Activated CD4-positive, alpha-beta T cell treated with anti-CD3 and anti-CD28 coated beads for 24 hours (primary cell): ENCODE measurements at places on chromosomes 1 and 21.

GRCh38 chr1:216742625-216743024 is 19.4 kb upstream of the ESRRG start:
- no peak for DNase-seq

DNA sequence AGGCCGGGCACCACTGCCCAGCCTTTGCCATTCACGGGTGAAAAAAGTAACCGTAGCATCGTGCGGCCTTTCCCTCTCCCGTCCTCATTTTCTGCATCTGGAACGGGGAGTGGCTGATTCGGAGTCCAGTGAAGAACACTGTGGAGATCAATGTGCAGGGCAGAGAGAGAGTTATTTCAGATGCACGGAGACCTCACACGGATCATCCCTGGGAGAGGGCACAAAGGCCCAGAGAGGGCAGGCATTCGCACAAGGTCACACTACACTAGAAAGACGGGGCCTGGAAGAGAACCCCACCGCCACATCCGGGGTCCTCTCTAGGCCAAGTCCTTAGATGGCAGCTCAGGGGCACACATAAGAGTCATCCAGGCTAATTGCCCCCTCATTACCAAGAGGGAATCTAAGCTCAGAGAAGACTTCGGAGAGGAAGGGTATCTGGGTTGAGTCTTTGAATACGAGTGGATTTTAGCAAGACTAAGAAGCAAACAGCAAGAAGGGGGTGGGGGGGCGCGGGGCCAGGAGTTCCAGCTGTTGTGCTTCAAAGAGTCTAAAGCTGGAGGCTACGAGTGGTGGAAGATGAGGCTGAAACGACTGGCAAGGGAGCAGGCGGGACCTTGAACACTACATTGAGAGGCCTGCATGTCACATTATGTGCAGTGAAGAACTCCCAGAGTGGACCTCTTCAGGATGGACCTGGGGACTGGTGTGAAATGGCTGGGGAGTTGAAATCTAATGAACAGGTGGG is 857 bp downstream of the GPX7 start:
- DNase-seq: no peak

DNA sequence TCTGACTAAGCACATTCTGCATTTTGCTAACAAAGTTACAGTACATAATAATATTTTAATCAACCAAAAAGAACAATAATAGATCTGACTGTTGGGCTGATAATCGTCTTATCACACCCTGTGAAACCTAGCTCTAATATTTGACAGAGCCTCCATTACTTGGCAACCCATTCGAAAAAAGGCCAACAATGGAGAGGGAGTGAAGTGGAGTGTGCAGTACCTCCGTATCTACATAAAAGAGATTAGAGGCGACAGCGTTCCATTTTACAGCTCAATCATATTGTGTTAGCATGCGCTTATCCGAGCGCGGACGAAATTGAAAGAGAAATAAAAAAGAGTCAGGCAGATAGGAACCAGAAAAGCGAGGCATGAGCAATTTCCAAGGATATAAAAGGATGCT is 137.3 kb upstream of the USH2A start:
- no peak for DNase-seq

GRCh38 chr1:25022361-25023189 is 92.5 kb upstream of the RUNX3 start:
- DNase-seq: peak; percentile 83

DNA sequence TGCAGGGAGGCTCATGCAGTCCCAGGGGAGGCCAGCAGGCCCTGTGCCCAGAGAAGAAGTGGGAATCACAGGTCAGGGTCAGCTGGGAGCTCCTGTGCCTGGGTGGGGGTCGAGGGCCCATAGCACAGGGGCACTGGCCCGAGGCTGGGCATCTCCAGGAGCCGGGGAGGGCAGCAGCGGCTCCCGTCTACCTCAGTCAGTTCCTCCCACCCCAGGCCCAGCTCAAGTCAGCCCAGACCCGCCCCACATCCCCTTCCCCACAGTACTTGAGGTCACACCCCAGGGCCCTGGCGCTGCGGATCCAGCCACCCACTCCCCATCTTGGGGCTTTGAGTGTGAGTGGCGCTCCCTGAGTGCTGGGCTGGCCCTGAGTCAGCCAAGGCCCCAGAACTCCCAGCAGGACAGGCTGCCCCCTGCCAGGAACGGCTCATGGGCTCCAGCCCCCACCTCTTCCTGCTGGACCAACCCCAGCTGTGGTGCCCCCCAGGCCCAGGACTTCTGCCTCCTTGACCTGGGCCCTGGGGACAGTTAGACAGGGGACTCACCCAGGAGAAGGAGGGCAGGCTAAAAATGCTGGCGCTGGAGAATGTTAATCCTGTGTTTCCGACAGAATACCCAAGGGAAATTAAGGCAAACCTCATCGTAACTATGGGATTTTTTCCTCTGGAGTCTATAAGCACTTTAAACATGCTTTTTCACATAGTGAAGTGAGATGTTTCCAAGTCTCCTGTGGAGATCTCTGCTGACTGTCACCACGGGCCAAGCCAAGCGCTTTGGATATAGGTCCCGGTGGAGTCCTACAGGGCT is 68.8 kb upstream of the COL6A1 start:
- DNase-seq: no peak
